ENCODE measurements at places on chromosomes 12 and 14.
A peak's percentile ranks its signal among the peaks of the same experiment; 100 is the strongest.

- peak; percentile 95 for DNase-seq
Measured at GRCh38 chr14:55579724-55580469, at the start of gene KTN1. Gene KTN1 (plus strand): TSS chr14:55580207. CDS start chr14:55612049, 31,842 bp downstream.

- DNase-seq = peak; percentile 71
Measured at GRCh38 chr14:24398653-24399446, at the start of gene NYNRIN. Gene NYNRIN (plus strand): TSS chr14:24399003. CDS start chr14:24399247, 244 bp downstream.

DNA sequence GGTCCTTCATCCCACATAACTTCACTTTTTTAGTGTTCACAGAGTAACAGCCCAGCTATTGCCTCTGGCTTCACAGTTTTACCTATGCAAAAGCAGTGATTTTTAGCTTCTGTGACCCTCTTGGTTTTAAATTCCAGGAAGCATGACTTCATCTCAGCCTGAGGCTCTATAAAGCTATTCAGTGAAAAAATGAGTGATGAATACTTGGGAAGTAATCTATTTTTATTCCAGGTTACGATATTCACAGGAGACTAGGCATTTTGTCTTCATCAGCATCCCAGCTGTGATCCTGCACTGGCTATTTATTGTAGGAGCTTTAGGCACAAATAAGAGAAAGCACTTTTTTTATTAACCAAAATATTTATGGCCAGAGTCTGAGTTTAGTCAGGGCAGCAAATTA is 164.8 kb downstream of the SNAPC1 start:
- DNase-seq = peak; percentile 11

- peak; percentile 48 for DNase-seq
Measured at GRCh38 chr14:30108975-30109700, 181.5 kb upstream of the PRKD1 start.

DNA sequence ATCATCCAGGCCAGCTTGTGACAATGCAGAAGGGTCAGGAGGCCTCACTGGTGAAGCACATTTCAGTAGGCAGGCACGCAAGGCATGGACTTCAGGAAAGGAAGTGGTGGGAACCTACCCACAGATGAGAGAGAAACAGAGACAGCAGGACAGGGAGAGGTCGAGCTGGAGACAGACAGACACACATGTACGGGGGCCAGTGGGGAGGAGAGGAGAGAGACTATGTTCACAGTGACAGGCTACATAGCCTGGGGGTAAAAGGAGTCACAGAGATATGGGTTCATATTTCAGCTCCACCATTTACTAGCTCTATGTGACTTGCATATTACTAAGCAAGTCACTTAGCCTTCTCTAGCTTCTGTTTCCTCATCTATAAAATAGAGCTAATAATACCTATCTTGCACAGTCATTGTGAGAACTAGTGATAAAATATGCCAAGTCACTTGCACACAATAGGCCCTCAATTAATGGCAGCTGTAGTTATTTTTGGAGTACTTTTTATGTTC is 91.1 kb upstream of the FUT8 start:
- DNase-seq = no peak

GRCh38 chr12:1842905-1843640 is 22.7 kb downstream of the LRTM2 start:
- DNase-seq = no peak

DNA sequence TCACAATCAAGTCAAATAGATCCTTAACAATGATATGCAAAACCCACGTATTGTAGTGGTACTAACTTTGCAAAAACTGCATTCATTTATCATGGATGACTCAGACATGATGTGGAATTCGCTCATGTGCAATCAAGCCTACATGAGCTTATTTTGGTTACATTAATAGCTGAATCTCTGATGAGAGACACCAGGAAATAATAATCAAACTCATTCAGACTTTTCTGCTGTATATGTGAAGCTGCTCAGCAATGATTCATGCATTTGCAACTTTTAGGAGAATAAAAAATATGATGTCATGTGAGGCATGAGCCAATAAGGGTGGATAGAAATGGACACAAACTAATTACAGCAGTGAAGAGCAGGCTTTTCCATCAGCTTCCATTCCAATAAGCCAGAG is 1075.8 kb upstream of the TMEM132C start:
- peak; percentile 19 for DNase-seq

GRCh38 chr12:45192707-45193106 is 23.2 kb upstream of the ANO6 start:
- DNase-seq = no peak

GRCh38 chr12:46832130-46832704 is 6.4 kb upstream of the SLC38A4 start:
- DNase-seq = no peak

GRCh38 chr12:46269429-46270241 is 792 bp upstream of the SLC38A1 start:
- DNase-seq = peak; percentile 60

GRCh38 chr14:43041976-43042375 is 1435.3 kb downstream of the LRFN5 start:
- no peak for DNase-seq

DNA sequence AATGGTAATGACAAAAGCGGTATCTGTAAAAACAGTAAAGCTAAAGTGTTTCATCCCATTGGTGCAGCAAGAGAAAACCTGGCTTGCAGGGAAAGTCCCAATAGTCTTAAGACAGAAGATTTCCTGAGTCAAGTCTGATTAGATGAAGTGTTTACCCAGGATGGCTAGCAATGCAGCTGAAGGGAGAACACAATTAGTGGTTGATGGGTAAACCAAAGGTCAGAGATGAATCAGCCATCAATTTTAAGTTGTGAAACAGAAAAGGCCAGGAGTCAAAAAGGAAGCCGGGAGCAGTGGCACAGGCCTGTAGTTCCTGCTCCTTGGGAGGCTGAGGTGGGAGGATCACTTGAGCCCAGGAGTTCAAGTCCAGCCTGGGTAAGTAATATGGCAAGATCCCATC is 52.6 kb downstream of the SEC23A start:
- peak; percentile 64 for DNase-seq

DNA sequence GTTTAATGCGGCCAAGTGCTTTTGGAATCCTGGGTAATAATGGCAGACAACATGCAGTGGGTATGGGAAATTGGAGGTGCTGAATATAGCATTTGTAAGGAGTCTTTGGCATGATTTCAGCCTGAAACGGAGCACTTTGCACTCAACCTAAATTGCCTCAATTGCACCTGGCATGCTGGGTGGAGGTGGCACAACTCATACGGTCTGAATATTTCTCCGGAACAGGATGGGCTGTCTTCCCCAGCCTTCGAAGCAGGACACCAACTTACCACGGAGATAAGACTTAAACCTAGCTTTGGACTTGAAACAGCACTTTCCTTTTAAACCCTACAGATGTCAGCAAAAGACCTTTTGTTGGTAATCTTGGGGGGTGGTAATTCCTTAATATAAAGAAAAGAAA is 153.7 kb upstream of the SRRM4 start:
- DNase-seq = no peak

DNA sequence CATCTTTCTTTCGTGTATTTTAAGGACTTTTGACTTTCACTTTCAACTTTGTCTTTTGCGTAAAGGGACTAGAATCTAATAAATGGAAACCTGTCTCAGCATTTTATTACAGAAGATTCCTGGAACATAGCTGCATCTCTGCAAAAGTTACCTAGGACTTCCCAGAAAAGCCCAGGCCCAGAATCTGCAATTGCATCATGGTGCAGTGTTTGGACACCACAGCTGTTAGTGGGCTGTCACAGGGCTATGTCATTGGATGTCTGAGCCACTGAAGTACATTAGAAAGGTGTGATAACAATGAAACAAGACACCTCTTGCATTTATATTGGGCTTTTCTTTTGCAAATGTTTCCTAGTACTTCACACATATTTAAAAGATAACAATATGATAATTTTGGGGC is 199.9 kb upstream of the IGF1 start:
- no peak for DNase-seq

All from AG20443 (cell line).